CD4-positive, alpha-beta T cell treated with Interferon gamma for 1 hour (primary cell): ENCODE measurements at places on chromosomes 5 and 9.

- no peak for DNase-seq
Observed at GRCh38 chr5:145237843-145238242, 597.3 kb downstream of the PRELID2 start.

DNA sequence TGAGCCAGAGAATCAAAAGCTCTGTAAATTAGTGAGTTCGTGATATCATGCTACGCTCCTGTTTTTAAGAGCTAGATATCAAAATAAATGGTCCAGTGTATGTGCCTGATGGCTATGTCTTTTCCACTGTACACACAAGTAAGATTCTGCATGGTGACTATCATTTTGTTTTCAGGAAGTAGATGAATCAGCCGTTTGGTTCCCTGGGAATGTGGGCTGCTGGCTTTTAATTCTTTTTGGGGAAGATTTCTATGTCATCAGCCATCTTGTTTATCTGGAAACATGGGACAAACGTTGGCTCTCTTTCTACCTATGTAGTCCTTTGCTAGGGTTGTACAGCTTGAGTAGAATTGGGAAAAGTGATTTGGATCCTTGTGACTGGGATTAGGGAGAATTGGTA lies 126.7 kb downstream of the GRIA1 start:
- no peak for DNase-seq

- no peak for DNase-seq
Observed at GRCh38 chr9:92989561-92989960, 42.2 kb downstream of the FGD3 start.

DNA sequence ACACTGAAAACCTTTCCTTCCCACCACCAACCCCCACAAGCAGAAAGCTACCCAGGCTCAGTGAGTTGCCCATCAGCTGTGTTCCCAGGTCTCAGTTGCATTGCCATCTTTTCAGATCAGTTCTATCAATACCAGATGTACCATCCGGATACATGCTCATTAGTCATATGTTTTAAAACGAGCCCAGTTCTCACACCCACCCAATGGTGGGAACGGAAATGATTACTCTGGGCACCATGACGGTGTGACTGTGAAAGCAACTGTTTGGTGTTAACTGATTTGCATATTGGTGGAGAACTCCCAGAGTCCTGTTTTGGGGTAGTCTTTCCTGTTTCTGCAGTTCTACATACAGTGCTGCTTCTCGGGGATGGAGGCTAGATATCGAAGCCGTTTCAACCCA lies 212.3 kb downstream of the TRIM36 start:
- no peak for DNase-seq

GRCh38 chr9:86754581-86755560 lies 192.4 kb downstream of the GAS1 start:
- no peak for DNase-seq

GRCh38 chr5:118016396-118016795 lies 972.0 kb downstream of the DTWD2 start:
- DNase-seq: no peak
